ENCODE measurements at places on chromosomes 13 and 19. TPM values are rescaled to one million over a fixed set of nuclear protein-coding genes. Genes with fewer than 3 reads are reported as not detected.

DNA sequence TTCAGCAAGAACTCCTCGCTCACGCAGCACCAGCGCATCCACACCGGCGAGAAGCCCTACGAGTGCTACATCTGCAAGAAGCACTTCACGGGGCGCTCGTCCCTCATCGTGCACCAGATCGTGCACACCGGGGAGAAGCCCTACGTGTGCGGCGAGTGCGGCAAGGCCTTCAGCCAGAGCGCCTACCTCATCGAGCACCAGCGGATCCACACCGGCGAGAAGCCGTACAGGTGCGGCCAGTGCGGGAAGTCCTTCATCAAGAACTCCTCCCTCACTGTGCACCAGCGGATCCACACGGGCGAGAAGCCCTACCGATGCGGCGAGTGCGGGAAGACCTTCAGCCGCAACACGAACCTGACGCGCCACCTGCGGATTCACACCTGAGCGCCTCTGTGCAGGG lies 20.6 kb upstream of the SMIM17 start:
- H3K4me3 ChIP-seq, result no peak overlapping the region
- no peak overlapping the region for H3K27ac ChIP-seq
- H3K27me3 ChIP-seq, result no peaks in the 10 kb centered on the region
- no peaks in the 10 kb centered on the region for H3K4me1 ChIP-seq
- no peak for DNase-seq
- peaks cover 16% of the 10 kb centered on the region for H3K36me3 ChIP-seq

DNA sequence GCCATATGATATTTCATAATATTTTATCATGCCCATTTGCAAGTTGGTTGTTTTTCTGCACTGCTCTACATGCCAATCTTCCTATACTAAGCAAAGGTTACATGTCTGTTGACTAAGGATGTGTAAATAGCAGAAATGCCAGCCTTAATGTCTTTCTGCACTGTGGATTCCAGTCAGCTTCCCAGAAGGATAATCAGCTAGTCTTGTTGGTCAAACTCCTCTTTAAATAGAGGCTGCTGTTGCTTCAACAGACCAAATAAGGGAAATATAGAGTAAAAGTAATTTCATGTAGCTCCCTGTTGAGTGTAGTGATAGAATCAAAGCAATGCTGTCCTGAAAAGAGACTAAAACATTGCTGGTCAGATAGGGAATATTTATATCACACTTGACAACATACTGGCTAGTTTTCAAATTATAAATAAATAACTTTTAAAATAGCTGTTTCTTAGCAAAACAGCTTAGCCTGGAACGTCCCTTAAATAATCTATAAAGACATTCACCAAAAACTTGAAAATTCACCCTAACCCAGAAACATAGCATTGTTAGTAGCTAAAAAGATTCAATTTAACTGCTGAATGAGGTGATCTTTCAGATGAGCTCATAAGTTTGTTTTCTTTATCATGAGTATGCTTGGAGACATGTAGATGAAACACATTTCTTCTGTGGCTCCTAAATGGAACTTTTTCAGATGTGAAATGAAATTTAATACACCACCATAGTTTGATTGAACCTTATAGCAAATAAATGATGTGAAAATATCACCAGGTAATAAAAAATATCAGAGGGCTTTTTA lies 56.6 kb downstream of the FRY start:
- no peak overlapping the region for H3K4me3 ChIP-seq
- no peaks in the 10 kb centered on the region for H3K27me3 ChIP-seq

The CABP5 gene
- not detected for total RNA-seq

DNA sequence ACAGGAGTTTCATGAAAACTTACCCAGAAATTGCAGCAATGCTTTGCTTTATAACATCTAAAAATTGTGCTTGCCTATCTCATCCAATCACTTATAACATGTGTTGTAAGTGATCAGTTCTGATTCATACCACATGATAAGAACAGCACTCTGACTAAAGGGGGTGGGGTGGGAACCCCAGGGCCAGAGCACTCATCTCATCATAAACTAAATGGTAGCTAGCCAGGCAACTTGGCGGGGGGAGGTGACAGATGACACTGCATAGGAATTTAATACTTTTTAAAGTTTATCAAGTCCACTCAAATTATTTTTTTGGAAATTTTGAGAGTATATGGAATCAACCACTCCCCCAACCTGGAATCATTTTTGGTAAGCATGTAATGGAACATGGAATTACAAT lies 42.1 kb downstream of the FOXO1 start:
- H3K36me3 ChIP-seq, result no peaks in the 10 kb centered on the region
- peaks cover 77% of the 10 kb centered on the region for H3K4me1 ChIP-seq
- H3K27me3 ChIP-seq, result no peaks in the 10 kb centered on the region
- H3K27ac ChIP-seq, result no peak overlapping the region
- H3K4me3 ChIP-seq, result no peak overlapping the region
- DNase-seq, result peak; percentile 66

DNA sequence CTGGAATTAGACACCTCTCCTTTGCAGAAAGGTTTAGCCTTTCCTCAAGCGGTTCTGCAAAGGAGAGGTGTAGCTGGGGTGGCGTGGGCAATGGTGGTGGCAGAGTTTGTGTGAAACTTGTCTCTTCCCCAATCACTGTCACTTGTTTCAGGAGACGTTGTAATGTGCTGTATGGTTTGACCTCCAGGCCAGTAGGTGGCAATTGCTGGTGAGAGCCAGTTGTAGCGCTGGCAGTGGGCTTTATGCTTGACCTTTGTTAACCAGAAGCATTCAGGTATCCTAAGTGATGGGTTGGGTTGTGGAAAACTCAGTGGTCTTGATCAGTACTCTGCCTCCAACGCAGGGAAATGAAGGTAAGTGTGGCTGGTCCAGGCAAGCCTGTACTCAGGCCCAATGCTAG lies 12.7 kb upstream of the LILRA5 start:
- no peaks in the 10 kb centered on the region for H3K27me3 ChIP-seq
- no peak overlapping the region for H3K27ac ChIP-seq
- no peaks in the 10 kb centered on the region for H3K4me1 ChIP-seq

DNA sequence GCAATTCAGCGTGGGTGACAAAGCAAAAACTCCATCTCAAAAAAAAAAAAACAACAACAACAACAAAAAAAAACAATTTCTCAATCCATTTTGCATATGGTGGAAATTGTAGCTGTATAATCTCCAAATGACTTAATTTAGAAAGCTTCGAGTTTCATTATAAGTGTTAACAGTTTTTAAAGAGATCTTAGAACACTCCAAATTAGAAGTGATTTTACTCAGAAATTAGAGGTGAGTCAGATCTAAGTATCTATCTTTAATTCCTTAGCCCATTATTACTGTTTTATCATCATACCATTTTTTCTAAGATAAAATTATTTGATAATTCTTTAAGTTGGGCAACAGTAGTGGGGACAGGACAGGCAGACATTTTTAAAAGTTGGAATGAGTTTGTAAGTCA lies 60.5 kb downstream of the ZMYM2 start:
- no peak overlapping the region for H3K27ac ChIP-seq
- no peak overlapping the region for H3K4me3 ChIP-seq
- H3K4me1 ChIP-seq, result no peaks in the 10 kb centered on the region
- H3K36me3 ChIP-seq, result peaks cover 39% of the 10 kb centered on the region

DNA sequence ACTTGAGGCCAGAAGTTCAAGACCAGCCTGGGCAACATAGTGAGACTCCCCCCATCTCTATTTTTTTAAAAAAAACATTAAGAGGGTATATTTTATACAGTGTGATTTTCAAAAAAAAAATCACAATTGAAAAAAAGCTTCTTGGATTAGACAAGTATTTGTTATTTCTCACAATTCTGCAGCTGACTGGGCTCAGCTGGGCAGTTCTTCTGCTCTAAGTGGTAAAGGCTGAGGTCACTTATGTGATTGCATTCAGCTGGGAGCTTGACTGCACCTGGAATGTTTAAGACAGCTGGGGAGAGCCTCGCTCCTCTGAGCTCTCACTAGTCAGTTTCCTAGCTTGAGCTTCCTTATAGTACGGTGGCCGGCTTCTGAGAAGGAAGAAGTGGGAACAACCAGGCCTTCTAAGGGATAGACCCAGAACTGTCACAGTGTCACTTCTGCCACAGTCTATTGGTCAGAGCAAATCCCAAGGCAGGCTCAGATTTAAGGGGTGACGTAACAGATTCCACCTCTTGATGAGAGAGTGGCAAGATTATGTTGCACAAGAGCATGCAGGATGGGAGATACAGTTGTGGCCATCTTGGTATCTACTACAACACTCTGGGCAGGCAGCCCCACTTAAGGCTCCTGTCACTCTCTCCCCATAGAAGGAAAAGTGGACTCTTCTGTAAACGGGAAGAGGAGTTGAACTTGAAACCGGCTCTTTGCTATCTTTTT lies 19.7 kb upstream of the IRGC start:
- peaks cover 17% of the 10 kb centered on the region for H3K4me1 ChIP-seq
- peaks cover 5% of the 10 kb centered on the region for H3K27me3 ChIP-seq
- H3K4me3 ChIP-seq, result no peak overlapping the region
- H3K27ac ChIP-seq, result no peak overlapping the region

GRCh38 chr13:88153353-88153752 lies 482.2 kb downstream of the SLITRK5 start:
- H3K27ac ChIP-seq, result no peak overlapping the region
- no peaks in the 10 kb centered on the region for H3K4me1 ChIP-seq
- no peaks in the 10 kb centered on the region for H3K27me3 ChIP-seq
- H3K36me3 ChIP-seq, result no peaks in the 10 kb centered on the region
- no peak for DNase-seq

DNA sequence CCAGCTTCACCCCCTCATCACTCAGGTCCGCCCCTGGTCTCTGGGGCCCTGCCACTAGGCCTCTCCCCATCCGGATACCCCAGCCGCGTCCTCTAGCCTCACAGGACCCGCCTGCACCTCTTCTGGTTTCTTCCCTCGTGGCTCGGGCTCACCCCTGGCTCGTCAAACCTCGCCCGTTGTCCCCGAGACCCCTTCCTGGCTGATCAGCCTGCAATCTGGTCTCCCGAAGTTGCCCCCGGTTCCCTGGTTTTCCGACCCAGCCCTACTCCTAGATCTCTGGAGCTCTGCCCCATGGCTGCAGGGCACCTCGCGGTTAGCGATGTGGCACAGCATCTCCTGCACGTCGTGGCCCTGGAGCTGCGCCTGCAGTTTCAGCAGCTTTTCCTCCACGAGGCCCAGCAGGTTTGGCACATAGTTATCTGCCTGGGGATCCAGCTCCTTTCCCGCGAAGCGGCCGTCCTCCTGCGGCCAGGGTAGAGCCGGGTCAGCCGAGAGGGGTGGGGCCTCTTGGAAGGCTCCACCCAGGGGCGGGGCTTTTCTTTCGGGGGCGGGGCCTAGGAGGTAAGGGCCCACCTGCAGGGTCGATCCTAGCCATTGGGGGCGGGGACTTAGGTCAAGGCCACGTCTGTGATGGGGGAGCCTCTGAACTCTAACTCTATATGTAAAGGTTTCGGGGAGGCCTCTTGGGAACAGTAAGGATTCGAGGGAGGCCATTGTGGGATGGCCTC lies 2.4 kb upstream of the RGL3 start:
- DNase-seq, result no peak
- peak overlapping the region; percentile 57 for H3K4me3 ChIP-seq
- peaks cover 56% of the 10 kb centered on the region for H3K4me1 ChIP-seq
- H3K27ac ChIP-seq, result no peak overlapping the region
- peaks cover 77% of the 10 kb centered on the region for H3K27me3 ChIP-seq

The PALM gene
- 93.4 TPM for total RNA-seq

DNA sequence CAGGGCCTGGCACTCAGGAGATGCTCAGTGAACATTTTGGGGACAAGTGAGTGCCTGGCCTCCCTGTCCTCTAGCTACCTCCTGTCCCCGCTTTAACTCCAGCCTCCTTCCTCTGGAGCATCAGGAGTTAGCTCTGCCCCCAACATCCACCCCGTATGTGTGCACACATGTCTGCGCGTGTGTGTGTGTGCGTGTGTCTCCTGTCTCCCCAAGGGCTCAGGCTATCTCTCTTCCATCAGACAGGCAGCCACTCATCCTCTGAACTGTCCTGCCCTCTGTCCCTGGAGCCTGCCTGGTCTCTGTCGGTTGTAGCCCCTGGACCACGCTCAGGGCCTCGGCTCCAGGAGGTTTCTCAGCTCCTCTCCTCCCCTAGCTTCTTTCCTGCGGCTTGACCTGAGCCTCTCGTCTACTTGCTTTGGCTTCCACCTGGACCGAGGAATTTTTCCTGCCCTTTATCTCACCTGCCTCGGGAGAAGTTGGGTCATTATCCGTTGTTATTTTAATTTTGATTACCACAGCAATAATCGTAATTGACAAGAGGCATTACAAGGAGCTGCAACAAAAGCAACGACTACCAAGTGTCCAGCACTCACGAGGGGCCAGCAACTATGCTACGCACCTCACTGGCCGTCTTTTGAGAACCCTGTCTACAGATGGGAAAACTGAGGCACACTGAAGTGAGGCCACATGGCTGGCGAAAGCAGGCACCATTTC lies 32.0 kb upstream of the ASF1B start:
- H3K36me3 ChIP-seq, result peaks cover 19% of the 10 kb centered on the region
- H3K4me1 ChIP-seq, result peaks cover 12% of the 10 kb centered on the region
- H3K27me3 ChIP-seq, result no peaks in the 10 kb centered on the region
- no peak overlapping the region for H3K4me3 ChIP-seq
- DNase-seq, result no peak

The ZNF793 gene
- 4.8 TPM for total RNA-seq

GRCh38 chr19:48899781-48900476 lies at the start of gene NUCB1:
NUCB1 (plus strand) TSS chr19:48900312; CDS start chr19:48900797, 485 bp downstream.
- H3K27me3 ChIP-seq, result no peaks in the 10 kb centered on the region
- H3K4me3 ChIP-seq, result peak within 1 kb of the TSS; percentile 70
- H3K4me1 ChIP-seq, result peaks cover 53% of the 10 kb centered on the region

- H3K4me3 ChIP-seq, result peak overlapping the region; percentile 65
- no peaks in the 10 kb centered on the region for H3K27me3 ChIP-seq
- peaks cover 26% of the 10 kb centered on the region for H3K4me1 ChIP-seq
- H3K36me3 ChIP-seq, result no peaks in the 10 kb centered on the region
- DNase-seq, result peak; percentile 92
These were observed 31.6 kb downstream of the CCNE1 start for GRCh38 chr19:29843180-29844051.

DNA sequence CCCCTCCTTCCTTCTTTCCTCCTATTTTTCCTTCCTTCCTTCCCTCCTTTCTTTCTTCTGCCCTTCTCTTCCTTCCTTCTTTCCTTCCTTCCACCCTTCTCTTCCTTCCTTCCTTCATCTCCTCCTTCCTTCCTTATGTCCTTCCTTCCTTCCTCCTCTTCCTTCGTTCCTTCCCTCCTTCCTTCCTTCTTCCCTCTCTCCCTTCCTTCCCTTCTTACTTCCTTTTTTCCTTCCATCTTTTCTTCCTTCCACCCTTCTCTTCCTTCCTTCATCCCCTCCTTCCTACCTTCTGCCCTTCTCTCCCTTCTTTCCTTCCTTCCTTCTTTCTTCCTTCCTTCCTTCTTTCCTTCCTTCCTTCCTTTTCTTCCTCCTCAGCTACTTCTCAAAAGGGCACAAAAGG lies 287.3 kb upstream of the ZNF507 start:
- DNase-seq, result no peak
- H3K4me1 ChIP-seq, result no peaks in the 10 kb centered on the region
- no peaks in the 10 kb centered on the region for H3K27me3 ChIP-seq
- no peaks in the 10 kb centered on the region for H3K36me3 ChIP-seq

DNA sequence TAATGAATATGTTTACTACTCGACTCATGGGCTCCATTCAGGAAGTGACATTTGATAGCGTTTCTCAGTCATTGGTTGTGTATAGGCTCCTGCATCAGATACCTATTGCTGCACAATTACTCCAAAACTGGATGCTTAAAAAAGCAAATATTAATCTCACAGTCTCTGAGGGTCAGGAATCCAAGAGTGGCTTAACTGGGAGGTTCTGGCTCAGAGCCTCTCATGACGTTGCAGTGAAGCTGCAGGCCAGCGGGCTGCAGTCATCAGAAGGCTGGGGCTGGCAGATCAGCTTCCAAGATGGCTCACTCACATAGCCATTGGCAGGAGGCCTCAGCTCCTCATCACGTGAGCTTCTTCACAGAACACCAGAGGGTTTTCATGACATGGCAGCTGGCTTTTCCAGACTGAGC lies 525.1 kb upstream of the NBEA start:
- H3K36me3 ChIP-seq, result no peaks in the 10 kb centered on the region
- no peak for DNase-seq
- no peaks in the 10 kb centered on the region for H3K27me3 ChIP-seq
- H3K4me1 ChIP-seq, result no peaks in the 10 kb centered on the region
- H3K27ac ChIP-seq, result no peak overlapping the region
- H3K4me3 ChIP-seq, result no peak overlapping the region

Data from esophagus muscularis mucosa (tissue), 4 donors.